ENCODE measurements at places on chromosomes 12 and 14. TPM values are rescaled to one million over a fixed set of nuclear protein-coding genes. Genes with fewer than 3 reads are reported as not detected.
A peak's percentile ranks its signal among the peaks of the same experiment; 100 is the strongest.

DNA sequence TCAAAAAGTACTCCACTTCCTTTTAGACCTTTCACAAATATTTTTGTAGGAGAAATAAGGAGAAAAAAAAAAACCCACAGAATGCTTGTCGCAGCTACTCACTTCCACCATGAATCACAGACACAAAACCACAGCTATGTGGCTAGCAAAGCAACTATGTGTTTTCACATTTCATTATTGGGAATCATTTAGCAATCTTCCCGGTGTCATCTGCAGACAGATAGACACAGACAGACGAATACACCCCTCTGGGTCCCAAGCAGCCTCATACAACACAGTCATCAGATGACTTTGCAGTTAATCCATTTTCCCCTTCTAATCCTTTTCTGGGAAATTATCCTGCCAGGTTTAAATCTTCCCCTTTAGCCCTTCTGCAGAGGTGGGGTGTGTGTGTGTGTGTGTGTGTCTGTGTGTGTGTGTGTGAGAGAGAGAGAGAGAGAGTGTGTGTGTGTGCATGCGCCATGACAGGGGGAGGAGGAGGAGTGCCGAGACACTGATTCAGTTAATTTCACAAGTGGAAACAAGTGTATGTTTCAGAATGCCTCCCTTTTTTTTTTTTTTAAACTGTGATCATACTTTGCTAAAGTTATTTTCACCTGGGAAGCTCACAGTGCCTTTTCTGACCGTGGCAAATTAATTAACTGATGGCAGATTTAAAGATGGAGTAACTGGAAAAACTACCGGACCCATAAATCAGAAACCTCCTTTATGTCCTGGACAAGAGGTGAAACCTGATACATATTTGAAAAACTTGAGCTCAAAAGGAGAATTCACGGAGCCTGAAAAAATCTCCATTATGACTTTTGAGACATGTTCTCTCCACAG, 39.9 kb downstream of the LTBP2 start:
- DNase-seq = peak; percentile 77

DNA sequence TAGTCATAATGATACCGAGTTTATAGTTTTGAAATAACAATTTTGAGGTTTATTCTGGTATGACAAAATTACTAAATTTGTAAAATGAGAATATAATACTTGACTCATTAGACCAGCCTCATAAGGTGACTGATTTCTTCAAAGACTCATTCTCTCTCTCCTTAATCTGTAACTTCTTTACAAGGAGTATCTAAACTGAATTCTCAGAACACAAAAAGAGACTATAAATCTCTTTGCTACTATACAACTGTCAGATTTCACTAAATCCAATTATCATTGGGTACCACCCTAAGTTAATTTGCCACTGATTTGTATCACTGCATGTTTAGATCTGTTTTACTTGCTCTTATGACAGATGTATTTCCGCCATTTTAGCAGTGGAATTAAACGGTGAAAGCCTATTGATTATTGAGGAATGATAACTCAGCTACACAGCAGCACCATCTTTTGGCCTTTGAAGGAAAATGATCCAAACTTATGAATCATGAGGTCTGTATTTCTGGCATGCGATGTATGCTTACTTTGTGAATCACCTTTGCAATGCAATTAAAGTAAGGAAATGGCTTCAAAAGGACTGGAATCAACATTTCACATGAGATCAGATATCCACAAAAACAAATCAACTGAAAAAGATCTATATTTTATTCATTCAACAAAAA, 161.2 kb downstream of the RERGL start:
- DNase-seq = peak; percentile 92

FANCM gene
- 9.0 TPM for total RNA-seq

DNA sequence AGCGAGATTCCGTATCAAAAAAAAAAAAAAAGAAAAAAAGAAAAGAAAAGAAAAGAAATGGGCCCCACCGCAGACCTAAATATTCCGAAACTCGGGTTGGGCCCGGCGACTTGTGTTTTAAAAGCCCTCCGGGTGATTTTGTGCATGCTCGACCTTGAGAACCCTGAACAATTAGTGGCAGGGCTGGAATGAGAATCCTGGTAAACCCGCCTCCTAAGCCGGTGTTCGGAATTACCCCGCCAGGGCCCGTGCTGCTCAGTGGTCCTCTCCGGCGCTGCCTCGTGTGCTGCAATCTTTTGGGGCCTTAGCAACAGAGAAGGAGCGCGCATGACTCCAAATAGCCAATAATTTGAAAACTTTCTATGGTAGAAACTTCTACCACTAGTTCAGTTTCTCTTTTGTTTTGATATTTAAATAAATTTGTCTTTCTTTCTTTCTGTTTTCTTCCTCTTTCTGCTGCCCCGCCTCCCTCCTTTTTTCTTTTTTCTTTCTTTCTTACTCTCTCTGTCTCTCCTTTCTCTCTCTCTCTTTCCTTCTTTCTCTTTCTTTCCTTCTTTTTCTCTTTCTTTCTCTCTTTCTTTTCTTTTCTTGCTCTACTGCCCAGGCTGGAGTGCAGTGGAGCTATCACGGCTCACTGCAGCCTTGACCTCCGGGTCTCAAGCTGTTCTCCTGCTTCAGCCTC, 1.5 kb upstream of the GALNT6 start:
- peak; percentile 26 for DNase-seq

DNA sequence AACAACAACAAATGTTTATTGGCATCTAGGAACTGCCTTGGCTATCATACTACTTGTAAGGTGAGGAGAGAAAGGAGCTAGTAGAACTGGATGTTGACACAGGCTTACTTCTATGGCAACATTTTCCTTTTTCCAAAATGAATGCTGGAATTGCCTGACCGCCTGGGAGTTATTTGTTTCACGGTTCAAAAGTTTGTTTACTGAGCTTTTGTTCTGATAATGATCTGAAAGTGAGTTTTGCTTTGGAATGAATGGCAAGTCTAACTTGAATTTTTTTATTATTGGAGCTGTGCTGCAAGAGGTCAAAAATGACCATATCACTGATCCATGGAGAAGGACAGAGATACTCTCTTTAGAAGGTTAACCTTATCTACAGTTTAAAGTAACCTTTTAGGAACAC, 183.5 kb upstream of the CAND1 start:
- DNase-seq = no peak

DNA sequence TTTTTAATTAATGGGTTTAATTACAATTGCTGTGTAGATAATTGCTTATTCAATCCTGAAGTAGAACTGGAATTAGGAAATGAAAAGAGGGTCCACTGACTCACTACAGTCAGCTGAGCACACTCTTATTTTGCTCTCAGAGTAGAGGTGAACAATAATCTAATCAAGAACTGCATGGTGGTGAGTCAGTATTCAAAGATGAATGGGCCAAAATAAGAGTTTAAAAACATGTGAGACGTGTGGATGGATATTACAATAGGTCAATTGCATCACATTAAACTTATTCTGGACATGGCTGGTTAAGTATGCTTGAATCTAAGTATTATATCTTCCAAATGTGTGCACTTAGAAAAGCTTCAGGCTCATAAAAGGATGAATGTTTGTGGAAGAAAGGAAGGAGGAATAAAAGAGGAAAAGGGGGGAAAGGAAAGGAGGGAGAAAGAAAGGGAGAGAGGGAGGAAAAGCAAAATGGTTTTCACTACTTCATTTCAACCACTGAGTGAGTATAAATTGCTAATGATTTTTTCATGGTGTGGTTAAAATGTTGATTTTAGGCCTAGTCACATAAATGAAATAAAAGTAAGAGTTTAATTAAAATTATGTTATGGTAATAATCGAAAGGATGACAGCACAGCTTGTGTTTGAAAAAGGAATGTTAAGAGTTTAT, 27.0 kb upstream of the EEA1 start:
- peak; percentile 79 for DNase-seq

DNA sequence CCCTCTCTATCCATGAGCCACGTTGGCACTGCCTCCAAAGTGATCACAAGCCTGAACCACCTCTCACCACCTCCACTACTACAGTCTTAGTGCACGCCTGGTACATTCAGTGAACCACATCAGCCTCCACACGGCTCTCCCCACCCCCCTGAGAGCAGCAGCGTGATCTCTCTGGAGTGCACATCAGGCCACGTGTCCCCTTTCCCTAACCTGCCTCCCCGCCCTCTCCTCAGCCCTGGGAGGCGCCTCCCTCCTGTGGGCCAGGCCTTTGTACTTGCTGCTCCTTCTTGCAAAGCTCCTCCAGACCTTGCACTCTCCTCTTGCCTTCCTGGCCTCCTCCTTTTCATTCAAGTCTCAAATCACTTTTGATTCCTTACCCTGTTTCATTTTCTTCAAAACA, 49.8 kb downstream of the SLC6A12 start:
- no peak for DNase-seq

DNA sequence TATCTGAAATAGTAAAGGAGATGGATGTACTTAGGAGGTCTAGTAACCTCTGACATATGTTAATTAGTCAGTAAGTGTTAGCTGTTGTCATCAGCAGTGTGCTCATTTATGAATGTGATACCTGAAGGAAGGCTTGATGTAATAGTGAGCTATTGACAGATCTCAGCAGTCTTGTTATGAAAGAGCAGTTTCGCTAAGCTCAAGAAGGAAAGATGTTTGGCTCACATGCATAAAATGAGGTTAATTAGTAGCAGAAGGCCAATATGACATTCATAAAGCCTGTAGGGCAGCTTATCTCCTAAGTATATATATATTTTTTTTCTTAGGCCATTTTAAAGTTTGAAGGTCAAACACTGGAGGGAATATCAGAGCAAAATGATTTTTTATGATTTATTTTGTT, 2.8 kb downstream of the FAM234B start:
- no peak for DNase-seq

SPX gene
- 0.05 TPM for total RNA-seq

DNA sequence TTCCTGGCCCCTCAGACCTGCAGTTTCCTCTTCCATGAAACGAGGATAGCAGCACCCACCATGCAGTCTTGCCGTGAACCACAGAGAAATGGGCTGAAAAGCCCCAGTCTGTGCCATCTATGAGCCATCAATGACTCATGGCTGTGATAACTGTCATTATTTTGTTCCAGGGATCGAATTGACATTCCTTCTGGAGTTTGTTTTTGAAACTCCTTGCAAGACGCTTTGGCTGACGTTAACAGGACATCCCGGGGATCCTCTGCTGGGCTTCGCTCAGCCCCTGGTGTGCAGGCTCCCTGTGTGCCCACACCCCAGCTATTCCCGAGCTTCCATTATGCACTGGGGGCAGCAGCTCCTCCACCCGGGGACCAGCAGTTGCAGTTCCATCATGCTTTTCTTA, 33.8 kb downstream of the MMAB start:
- DNase-seq = peak; percentile 45

DNA sequence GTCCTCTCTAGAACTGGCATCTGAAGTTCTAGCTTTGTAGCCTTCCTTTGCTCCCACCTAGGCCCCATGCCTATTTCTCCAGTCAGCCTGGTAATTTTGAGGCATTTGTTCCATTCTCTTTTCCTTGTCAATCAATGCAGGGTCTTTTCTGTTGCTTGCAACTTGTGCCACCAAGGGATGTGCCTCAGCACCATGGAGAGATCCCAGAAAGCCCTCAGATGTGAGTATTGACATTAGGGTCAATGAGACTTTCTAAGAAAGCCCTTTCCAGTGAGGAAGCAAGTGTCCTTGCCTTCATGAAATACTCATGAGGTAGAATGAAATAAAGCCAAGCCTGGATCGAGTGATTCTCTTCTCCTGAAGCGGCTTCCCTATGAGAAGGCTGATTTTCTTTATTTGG, 213.9 kb downstream of the SLC15A4 start:
- no peak for DNase-seq

POLE gene
- total RNA-seq = 39.7 TPM

GRCh38 chr14:98183556-98183955, 1088.4 kb downstream of the BCL11B start:
- DNase-seq = no peak

DNA sequence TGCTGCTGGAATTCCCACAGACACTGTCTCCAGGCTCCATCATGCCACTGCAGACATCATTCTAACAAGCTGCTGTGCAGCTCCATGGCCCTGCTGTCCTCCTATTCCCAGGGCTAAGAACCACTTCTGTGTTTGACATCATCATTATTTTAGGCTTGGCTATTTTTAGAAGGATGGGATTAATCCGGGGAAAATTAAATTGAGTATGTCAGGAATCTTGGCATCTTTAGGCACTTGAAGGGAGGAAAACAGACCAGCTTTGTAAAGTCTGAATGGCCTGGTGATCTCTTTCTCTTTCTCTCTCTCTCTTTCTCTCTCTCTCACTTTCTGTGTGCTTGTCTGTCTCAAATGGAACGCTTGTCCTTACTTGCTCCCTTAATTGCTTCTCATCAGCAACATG, 568.3 kb upstream of the FLRT2 start:
- no peak for DNase-seq

- no peak for DNase-seq
These were observed 8.5 kb upstream of the MYO1A start for GRCh38 chr12:57058454-57058853.

DNA sequence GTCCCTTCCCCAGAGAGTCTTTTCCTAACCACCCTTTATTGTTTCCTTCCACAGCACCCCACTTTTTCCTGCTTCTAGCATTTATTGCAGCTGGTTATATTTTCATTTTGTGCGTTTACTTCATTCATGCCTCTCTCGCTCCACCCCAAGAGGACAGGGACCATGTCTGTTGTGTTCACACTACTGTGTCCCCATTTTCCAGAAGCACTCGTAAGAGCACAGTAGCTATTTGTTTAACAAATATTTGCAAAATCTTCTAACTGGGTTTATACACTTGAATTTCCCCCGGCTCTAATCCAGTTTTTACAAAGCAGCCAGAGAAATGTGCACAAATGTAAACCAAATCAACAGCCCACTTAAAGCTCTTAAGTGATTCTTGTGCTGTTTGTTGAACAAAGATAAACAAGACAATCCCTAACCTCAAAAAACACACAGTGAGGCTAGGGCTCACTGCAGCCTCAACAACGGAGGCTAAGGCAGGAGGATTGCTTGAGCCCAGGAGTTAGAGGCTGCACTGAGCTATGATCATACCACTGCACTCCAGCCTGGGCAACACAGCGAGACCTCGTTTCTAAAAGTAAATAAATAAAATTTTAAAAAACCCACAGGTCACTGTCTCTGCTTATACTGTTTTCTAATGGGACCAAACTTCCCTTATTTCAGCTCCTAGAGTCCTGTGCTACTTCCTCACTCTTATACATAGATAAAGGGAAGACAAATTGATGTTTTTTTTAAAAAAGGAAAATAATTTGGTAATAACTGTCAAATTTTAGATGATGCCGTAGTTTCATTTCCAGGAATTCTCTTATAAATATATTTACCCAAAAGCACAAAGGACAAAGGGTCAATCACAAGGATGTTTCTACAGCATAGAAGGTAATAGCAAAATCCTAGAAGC, 6.6 kb upstream of the ABCD4 start:
- no peak for DNase-seq

- DNase-seq = no peak
These were observed 31.9 kb upstream of the HIF1A start for GRCh38 chr14:61663312-61663979.

DNA sequence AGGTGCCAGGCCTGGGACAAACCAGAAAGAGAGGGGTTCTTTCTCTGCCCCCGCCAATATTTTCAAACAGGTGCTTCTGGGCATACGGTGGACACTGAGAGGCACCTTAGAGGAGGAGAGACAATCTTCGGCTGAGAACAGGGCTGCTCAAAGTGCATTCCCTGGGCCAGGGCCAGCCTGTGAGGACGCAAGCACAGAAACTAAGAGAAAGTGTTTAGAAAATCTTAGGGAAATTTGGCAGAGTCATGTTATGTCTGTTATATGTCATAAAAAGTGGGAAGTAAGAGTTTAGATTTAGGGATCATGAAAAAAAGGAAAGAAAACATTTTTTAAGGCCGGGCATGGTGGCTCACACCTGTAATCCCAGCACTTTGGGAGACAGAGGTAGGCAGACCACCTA, 83.7 kb downstream of the VWF start:
- DNase-seq = no peak
